ENCODE measurements at places on chromosomes 11 and 22.

GRCh38 chr11:64856382-64857227 is 12.2 kb upstream of the CDC42BPG start:
- DNase-seq: no peak

DNA sequence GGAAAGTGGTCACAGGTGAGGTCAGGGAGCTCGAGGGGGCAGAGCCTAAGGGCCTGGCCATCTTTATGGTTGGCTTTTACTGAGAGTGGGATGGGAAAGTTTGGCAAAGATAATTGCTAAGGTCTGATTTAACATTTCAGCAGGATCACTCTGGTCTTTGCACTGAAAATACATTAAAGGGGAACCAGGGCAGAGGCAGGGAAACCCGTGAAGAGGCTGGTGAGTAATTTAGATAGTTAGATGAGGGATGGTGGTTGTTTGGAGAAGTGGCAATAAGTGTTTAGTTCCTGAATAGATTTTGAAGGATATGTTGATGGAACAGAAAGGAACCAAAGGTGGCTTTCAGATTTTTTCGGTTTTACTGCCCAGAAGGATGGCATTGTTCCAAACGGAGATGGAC is 50.8 kb downstream of the SCN3B start:
- no peak for DNase-seq

- no peak for DNase-seq
These were observed 69.0 kb upstream of the THY1 start for GRCh38 chr11:119491753-119492510.

DNA sequence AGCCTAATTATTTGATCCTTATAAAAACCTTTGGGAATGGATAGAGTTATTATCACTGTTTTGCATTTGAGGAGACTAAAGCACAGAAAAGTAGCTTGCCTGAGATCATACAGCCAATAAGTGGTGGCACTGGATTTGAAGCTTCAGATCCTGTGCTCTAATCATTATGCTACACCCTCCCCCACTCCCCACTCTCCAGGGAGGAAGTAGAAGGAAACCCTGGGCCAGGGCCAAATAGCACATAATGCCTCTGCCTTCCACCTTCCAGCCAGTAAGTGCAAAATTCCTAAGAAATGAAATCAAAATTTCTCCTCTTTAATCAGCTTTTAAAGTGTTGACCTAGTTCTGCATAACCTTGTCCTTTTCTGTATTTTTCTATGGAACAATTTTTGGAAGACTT is 61.6 kb downstream of the SIK2 start:
- no peak for DNase-seq

- DNase-seq: no peak
These were observed at the start of gene KCNJ4 for GRCh38 chr22:38455076-38455529. Gene KCNJ4, minus strand, starts transcription at chr22:38455199. Its CDS starts 27,067 bp downstream, at chr22:38428132.

DNA sequence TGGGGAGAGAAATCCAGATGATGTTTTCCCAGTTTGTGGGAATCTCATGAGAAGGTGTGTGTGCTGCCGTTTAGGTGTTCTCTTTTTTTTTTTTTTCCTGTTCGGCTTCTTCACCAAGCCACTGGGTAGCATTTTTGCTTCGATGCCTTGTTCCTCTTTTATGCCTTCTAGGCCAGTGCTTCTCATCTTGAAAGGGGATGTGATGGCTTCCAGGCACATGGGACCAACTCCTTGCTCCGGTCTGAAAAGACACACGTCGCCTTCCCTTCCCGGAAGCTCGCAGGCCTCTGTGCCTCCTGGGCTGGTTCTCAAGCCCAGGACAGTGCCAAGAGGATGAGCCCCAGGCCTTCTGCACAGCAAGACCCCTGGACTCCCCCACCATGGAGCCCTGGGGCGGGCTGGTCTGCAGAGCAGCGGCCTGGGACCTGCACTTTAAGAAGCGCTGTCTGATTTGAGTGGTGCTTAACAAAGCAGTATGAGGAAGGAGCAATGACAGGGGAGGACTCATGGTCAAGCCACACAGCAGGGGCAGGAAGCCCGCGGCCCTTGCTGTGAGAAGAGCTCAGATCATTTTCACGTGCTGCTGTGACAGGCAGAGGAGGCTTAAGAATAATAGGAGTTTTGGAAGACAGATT is 158.8 kb downstream of the MPPED1 start:
- no peak for DNase-seq

GRCh38 chr11:19785265-19785664 is 72.6 kb downstream of the NAV2 start:
- DNase-seq: no peak

DNA sequence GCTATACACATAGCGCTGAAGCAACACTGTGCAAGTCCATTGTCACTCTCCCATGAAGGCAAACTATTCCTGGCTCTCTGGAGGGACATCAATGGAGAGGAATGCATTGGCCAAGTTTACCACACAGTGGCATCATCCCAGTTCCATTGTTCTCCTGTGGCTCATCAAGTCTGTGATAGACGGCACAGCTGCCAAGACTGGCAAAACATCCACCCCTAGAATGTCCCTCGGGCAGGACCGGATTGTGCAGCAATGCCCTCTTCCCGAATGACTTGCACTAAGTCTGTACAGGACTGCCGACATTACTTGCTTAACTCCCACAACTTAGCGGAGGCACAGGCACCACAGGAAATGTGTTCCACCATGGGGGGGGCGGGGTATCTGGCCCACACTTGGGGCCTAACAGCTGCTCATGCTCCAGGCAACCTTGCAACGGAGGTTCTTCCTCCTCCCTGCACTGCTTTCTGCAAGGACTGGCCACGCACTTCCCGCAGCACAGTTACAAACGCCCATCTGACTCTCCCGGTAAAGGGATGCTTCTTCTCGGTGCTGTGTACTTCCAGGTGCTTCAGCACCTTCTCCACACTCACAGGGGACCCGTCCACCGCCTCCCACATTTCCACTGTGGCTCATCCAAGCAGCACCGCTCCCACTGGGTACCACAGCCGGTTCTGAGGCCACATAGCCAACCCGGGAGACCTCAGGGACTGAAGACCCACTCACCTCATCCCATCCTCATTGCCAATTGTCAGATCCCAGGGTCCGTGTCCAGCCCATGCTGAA is 1309.6 kb upstream of the RAG2 start:
- DNase-seq: no peak

DNA sequence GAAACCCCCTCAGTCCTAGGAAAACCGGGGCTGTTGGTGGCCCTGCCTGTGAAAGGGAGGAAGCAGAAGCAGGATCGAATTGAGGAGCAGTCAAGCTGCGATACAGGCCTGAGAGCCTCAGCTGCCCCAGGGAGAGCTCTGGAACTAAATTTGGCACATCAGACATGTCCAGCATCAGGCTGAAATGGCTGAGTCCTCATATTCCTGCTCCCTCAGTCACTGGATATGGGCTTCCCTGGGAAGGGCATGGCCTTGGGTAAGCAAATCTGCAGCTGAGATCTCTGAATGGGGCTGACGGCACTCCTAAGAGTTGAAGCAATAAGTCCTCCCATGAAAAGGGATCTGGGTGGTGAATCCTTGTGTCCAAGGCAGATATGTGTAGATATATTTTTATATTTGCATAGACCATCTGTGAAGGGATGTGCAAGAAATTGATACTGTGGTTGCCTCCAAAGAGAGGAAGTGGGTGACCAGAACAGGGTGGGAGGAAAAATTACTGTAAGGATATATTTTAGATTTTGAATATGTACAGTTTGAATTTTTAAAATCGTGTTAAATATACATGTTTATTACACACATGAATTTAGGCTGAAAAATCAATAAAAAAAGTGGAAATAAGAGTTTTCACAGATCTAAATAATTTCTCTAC is 45.5 kb downstream of the APIP start:
- DNase-seq: no peak

DNA sequence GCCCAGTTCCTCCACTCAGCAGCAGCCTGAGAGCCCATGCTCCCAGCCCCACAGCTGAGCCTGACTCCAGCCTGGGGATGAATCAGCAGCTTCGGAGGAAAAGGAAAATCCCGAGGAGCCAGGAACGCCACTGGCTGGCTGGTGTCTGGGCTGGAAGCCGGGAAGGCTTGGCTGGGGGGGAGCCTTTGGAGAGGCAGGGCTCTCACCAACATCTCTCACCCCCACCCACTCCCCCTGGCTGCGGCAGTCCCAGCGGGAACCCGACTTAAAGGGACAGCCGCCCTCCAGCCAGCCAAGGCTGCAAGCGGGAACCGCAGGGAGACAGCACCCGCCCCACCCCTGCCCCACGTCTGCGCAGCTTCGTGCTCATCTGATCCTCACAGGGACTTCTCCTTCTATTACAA is 28.4 kb downstream of the KIAA0930 start:
- DNase-seq: peak; percentile 39

DNA sequence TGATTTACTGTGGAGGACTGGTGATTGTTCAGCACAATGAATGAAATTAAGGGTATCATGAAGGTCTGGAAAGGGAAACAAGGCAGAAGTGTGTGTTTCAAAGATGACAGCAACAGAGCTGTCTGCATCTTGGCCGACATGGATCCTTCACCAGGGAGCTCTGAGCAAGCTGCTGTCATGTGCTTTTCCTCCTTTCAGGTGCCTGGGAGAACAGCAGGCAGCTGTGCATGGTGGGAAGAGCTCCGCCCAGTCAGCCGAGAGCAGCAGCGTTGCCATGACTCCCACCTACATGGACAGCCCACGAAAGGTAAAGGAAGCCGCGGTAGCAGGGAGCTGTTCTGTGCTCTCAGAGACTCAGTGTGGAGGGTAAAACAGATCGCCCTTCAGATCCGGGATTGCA is 87.1 kb upstream of the YWHAH start:
- no peak for DNase-seq

GRCh38 chr11:76578654-76579055 is 91.9 kb downstream of the LRRC32 start:
- no peak for DNase-seq

GRCh38 chr11:97637701-97638100 is 1247.9 kb downstream of the JRKL start:
- no peak for DNase-seq

DNA sequence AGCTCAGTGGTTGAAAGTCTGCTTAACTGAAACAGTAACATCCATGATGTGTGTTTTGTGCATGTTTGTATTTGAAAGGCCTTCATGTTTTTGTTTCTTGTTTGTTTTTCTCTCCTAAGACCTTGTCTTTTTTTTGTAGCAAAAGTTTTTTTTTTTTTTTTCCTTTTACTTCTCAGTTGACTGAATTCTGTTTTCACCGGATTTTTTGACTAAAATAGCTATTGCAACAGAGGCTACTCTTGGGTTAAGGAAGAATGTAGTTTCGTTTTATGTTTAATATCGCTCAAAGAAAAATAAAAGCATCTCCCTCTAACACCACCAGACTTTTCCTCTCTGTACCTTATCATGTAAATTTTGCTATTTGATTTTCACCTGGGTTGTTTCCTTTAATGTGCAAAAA is 15.1 kb downstream of the APOL6 start:
- no peak for DNase-seq

- DNase-seq: no peak
These were observed 51.6 kb downstream of the ST14 start for GRCh38 chr11:130211144-130211543.

- DNase-seq: no peak
These were observed 204.9 kb downstream of the CTTN start for GRCh38 chr11:70603114-70603755.
